ENCODE measurements at places on chromosomes 6 and 20. TPM values are rescaled to one million over a fixed set of nuclear protein-coding genes. Genes with fewer than 3 reads are reported as not detected.

The CDSN gene
- not detected for total RNA-seq

The SLC32A1 gene
- not detected for total RNA-seq

DNA sequence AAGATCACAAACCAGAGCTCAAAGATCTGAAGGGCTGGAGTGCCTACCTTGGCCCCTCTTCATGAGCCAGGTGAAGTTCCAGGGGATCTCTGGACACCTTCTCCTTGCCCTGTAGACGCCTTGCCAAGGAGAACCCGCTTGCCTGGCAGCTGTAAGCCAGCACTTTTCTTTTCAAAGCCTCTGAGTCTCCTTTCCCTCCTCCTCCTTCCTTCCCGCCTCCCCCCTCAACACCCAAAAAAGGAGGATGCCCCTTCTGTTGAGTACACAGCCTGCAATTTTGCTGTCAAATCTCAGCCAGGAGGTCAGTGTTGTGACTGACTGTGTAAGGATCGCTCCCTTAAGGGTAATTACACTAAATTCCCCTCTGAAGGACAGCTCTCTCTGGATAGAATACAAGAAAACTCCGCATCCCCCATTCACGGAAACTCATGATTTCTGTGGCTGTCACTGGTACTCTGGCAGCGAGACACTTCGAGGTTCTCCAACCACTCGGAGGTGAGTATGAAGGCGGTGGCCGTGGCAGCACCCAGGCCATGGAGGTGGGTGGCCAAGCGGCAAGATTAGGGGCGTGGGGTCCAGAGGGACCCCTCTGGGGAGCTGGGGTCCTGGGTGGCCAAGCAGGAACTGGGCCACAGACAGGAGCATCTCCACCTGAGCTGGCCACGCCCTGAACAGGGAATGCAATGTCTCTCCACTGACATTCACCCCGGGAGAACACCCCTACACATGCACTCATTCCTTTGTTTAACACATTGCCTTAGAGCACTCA is 23.2 kb upstream of the FOXP4 start:
- DNase-seq: no peak

The FAM217A gene
- total RNA-seq: 1.3 TPM

The QKI gene
- total RNA-seq: 36.9 TPM

DNA sequence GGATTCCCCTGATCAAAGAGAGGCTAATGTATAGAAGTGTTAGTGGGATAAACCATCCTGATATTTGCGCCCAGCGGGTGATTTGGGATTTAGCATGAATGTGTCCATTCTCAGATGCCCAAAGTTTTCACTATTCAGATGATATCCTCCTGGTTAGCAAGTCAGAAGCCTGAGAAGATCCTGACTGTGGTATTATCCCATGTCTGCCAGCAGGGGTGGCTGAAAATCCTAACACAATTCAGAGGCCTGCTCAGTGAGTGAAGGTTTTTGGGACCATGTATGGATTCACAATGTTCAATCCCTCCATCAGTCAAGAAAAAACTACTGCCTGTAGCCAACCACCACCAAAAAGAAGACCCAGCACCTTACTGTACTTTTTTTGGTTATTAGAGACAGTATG is 34.1 kb upstream of the SPACA1 start:
- no peak for DNase-seq

DNA sequence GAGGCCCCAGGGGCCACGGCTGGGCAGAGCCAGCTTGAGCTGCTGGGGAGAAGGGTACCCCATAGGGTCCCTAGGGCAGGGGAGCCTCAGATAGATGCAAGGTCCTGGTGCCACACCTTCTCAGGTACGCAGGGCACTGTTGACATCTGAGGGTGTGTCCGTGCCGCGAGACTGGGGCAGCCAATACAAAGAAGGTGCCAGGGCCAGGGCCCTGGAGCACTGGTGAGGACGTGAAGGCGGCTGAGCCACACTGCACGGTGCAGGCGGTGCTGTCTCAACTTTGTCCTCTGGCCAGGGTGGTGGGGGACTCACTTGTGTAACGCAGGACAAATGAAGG is 649 bp upstream of the LRRC73 start:
- no peak for DNase-seq

The RBM24 gene
- 0.06 TPM for total RNA-seq

DNA sequence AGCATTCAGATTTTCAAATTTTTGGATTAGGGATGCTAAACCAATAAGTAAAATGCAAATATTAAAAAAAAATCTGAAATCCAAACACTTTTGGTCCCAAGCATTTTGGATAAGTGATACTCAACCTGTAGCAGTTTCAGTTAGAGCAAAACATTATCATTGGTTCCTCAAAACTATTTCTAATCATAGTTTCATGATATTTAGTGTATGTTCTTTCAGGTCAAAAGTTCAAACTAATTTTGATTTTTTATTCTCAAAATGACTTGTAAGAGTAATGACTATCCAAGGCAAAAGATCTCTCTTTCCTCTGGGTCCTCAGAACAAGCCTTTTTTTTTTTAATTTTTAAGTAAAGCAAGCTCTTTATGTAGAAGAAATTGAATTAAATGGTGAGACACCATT is 64.0 kb upstream of the TFB1M start:
- no peak for DNase-seq

GRCh38 chr6:111604259-111605099 is 1.2 kb downstream of the TRAF3IP2 start:
- DNase-seq: peak; percentile 24

- DNase-seq: no peak
Observed at GRCh38 chr20:3011752-3012151, 31.7 kb upstream of the GNRH2 start.

The WFDC2 gene
- 5.3 TPM for total RNA-seq

- no peak for DNase-seq
Observed at GRCh38 chr20:19897891-19898290, 119.3 kb upstream of the NAA20 start.

GRCh38 chr20:44181611-44182010 is 5.4 kb downstream of the JPH2 start:
- no peak for DNase-seq

GRCh38 chr6:143090314-143091044 is 29.8 kb downstream of the AIG1 start:
- DNase-seq: no peak

GRCh38 chr20:32018269-32019155 is 8.3 kb downstream of the CCM2L start:
- peak; percentile 91 for DNase-seq

GRCh38 chr6:47135772-47136171 is 93.6 kb upstream of the ADGRF1 start:
- no peak for DNase-seq

The MTFR2 gene
- 0.32 TPM for total RNA-seq

DNA sequence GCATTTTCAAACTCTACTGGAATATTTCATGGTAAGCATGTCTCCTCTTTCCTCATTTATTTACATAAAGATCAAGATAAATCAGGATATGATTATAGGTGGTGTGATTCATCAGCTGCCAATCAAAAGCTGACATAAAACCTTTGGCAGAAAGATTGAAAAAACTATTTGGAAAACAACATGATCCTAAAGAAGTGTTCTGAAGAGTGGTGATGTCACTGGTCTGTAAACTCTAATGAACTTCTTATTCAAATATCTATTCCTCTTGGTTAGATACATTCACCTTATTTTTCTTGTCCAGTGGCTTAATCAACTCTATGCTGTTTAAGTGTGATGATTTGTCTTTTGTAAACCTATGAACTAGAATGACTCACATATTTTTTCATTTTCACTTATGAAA is 535.5 kb upstream of the CITED2 start:
- DNase-seq: no peak

DNA sequence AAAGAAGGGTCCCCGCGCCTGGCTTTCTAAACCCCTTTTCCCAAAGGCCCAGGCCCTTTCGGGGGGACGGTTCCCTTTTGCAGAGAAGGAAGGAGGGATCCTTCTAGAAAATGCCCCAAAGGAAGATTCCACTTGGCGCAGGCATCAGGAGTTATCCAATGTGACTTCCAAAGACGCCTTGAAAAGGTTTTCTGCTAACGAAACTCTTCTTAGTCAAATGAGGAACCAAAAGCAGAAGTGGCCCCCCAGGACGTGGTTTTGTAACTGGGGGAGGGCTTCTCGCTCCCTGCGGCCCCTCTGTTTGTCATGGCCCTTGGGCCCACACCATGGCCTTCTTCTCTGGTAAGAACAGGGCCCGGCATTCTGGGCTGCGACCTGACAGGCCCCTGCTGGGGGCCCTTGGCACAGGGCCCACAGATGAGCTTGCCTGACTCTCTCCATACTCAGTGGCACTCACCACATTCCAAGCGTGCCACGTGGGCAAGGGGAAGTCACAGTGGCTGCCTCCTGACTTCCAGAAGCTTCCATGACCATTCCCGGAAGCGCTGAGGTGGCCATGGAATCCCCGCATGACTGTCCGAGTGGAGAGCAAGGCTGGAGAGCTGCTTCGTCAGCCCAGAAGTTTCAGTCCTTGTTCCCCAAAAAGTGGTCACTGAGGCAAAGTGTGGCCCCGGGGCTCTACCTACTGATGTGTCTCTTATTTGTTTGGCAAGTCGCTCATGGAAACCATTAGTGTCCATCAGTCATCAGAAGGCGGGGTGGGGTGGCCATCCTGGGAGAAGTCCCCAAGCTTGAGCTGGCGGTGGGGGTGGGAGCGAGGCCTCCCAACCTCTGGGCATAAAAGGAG is 834 bp upstream of the CTSZ start:
- peak; percentile 33 for DNase-seq

The PTCHD4 gene
- total RNA-seq: 0.29 TPM

DNA sequence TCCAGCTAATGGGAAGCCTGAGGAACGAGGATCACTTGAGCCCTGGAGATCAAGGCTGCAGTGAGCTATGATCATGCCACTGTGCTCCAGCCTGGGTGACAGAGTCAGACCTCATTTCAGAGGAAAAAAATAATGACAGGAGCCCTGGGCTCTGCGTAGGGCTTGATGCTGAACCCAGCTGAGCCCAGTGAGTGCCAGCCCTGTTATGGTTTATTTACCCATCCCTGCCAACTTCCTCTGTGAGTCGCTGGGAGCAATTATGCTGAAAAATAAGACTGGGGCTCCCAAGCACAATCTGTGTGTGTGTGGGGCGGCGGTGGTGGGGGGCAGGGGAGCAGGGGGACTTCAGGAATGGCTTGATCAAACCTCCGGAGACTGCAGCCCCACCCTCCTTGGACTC is 75.9 kb upstream of the PMEPA1 start:
- no peak for DNase-seq

DNA sequence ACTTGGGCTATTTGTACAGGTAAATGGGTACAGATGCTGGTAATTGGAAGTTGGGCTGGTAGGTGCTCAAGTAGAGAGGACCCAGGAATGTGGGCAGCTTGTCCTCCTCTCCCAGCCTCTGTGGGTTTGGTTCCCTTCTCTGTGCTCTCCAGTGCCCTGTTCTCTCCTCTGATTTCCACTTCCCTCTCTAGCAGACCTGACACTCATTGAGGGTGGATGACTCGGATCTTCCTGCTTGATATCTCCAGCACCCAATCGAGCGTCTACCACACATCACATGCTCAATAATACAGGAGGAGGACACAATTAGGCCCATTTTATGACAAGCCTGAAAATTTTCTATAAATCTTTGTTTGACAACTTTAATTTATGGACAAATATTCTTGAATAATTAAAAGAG is 23.7 kb downstream of the CST1 start:
- DNase-seq: no peak

GRCh38 chr6:46325561-46326530 is 155.1 kb upstream of the ENPP5 start:
- no peak for DNase-seq

The HIVEP2 gene
- total RNA-seq: 10.9 TPM

- DNase-seq: no peak
Observed at GRCh38 chr6:135012764-135013163, 41.9 kb downstream of the HBS1L start.

- DNase-seq: peak; percentile 7
Observed at GRCh38 chr20:49199729-49200293, 11.7 kb upstream of the STAU1 start.

- no peak for DNase-seq
Observed at GRCh38 chr20:19313342-19314069, 101.1 kb downstream of the SLC24A3 start.

The MOG gene
- not detected for total RNA-seq

DNA sequence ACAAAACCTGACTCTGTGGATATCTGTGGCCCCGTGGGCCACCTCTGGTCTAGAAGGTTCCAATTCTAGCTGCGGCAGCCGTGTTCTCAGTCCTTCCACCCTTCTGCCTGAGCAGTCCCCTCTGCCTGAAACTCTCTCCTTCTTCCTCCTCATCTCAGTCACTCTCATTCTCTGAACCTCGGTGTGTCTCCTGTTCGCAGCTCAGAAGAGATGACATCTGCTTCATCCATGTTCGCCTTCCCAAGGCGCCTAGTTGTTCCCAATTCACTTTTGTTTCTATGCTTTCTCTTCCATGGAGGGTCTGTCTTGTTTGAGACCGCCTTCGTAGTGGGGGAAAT is 95.5 kb downstream of the CEBPB start:
- DNase-seq: no peak

The RBBP8NL gene
- 2.5 TPM for total RNA-seq

DNA sequence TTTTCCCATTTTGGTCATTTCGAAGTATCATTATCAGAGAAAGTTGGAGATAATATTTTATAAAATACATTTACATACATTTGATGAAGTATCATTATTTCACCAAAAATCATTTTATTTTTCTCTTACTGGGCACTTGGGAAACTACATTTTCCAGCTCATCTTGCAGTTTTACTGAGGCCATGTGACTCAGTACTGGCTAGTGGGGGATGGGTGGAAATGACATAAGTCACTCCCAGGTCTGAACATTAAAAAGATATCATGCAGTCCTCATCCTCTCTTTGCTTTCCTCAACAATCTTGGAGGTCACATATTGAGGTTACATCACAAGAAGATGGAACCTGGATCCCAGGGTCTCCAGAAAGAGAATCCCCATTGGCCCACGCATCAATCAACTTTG is 84.1 kb downstream of the CD24 start:
- no peak for DNase-seq

The VSX1 gene
- total RNA-seq: 0.13 TPM

- peak; percentile 32 for DNase-seq
Observed at GRCh38 chr6:151160929-151161757, 78.6 kb upstream of the AKAP12 start.

DNA sequence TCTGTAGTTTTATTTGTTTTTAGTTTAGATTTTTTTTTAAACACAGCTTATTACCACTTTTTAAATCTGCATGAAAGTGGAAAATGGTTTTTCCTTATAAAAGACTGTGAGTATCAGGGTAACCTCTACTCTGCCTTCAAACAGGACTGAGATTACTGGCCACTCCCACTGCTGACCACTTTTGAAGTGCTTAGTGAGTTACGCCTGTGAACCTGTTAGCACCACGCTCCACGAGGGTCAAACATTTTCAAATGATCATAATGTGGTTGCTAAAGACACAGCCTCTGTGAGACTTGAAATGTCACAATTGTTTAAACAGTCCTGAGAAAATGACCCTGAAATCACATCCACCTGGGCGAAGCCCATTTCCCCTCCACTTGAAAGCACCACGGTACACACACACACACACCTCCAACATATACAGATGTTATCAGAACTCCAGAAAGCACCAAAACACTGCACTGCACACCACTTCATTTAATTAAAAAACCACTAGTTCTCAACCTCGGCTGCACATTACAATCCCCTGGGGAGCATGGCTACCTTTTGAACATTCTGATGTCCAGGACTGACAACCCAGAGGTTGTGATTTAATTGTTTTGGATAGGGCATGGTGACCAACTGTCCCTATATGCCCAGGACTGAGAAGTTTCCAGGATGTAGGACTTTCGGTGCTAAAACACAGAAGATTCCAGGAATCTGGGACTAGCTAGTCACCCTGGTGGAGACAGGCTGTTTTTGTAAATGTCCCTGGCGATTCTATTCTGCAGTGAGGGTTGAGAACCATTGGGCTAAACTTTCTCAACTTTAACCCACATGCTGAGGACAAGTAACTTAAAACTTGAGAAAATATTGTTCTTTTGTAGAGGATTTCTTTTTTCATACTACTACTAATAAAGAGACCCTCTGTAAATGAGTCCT is 176.4 kb upstream of the MYLIP start:
- DNase-seq: no peak

The FAM184A gene
- total RNA-seq: 2.8 TPM

All from pancreas (tissue), 10 donors.